ENCODE measurements at places on chromosomes 16 and 17. TPM values are rescaled to one million over a fixed set of nuclear protein-coding genes. Genes with fewer than 3 reads are reported as not detected.
A peak's percentile ranks its signal among the peaks of the same experiment; 100 is the strongest.

- DNase-seq, result peak; percentile 87
Observed at GRCh38 chr17:78214016-78214705, at the start of gene BIRC5. TSS of gene BIRC5 (plus strand) at chr17:78214253. CDS start at chr17:78214317, 64 bp downstream.

DNA sequence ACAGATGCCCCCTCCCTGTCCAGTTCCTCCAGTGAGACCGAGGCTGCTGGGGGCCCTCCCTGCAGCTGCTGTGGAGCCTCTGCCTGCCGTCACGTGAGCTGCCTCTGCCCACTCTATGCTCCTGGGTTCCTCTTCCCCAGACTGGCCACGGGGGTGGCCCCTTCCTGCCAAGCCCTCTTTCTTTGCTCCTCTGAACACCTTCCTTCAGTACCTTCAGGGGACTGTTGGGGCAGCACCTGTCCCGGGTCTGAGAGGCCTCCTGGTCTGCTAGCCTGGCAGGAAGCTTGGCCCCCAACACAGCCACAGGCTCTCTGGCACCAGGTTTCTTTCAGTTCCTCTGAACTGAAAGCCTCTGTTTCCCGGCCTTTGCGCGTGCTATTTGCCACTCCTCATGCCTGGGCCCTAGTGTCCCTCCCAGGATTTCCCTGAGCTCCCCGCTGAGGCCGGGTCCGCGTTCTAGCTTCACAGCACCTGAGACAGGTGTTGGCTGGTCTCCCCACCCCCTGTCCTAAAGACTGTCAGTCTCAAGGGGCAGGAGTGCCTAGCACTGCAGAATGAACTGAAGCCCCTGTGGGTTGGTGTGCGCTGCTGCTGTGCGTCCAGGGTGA lies 6.6 kb upstream of the ATP6V0C start:
- DNase-seq, result no peak

DNA sequence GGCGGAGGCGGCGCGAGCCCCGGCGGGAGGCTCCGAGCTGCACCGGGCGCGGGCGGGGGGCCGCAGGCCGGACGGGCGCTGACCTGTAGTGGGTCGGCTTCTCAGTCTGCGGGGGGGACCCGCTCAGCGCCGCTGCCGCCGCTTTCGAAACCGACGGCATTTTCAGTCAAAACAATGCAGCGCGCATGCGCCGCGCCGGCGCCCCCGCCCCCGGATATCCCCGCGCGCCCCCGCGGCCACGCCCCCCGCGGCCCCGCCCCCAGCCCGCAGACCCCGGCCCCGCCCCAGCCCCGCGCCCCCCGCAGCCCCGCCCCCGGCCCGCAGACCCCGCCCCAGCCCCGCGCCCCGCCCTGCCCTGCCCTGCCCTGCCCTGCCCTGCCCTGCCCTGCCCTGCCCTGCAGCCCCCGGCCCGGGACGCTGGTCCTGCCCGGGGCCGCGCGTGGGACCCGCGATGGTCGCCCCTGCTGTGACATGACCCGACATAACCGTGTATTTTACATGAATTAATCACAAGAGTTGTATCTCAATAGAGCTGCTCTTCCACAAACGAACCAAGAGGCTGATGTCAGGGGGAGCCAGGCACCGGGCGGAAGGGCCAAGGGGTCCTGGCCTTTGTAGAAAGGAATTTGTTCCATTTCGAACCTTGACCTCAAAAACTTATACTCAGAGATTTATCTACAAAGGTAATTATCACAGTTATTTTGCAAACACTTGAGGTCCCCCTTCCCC lies at the start of gene UNKL:
Gene UNKL (minus strand): TSS at position 173 of the 729 bp plus-strand sequence. CDS start 13 bp downstream, at position 160.
- peak; percentile 74 for DNase-seq

- DNase-seq, result no peak
Observed at GRCh38 chr16:68656751-68657150, 11.6 kb downstream of the CDH3 start.

DNA sequence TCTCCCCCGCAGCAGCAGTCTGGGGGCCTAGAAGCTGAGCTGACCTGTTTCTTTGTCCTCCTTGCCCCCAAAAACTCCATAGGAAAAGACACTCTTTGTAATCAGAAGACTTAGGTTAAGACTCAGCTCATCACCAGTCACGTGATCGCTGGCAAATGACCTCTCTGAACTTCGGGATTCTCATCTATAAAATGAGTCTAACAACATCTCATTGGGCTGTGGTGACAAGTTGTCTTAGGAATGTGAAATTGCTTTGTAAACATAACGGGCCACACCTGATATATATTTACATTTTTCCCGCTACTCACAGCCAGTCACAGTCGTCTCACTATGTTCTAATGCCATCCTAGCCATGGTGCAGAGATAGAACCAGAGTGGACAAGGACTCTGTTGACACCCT lies 86.0 kb upstream of the LHX1 start:
- no peak for DNase-seq

DNA sequence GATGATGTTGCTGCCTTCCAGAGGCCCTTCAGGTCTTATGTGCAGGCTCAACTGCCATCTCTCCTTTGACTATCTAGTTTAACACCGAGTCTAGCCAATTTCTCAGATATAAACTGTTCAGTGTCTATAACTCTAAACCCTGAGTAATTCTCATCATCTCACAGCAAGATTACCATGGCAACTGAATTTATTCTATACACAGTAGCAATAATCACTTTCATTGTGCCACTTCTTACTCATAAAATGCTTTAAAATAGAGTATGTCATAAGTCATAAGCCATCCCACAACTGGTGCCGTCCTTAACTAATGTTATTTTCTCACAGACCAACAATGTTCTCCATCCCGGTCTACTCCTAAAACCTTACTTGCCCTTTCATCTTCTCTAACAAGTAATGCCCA lies 45.0 kb downstream of the SYNRG start:
- no peak for DNase-seq

DNA sequence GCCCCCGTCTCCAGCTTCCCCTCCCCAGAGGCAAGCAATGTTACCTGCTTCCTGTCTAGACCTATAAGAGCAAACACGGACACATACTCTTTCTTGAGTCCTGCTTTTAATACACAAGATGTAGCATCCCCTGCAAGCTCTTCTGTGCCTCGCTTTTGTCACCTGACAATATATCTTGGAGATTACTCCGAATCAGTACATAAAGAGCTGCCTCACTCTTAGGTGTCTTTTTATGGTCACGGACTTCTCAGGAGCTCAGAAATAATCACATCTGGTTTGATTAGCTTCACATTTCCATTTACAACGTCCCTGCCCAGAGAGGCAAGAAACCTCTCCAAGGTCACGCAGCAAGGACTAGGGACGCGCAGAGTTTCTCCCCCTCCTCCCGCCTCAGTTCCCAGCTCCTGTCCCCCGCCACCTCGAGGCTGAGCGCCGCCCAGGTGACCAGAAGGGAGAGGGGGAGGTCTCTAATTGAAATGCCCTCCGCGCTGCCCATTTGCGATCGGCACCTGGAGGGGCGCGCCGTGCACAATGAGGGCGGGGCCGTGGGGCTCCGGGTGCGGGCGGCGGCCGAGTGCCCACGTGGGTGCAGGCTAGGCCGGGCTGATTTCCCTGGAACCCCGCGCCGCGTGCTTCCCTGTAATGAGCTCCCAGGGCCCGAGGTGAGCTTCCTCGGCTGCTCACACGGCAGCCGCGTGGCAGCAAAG lies 13.8 kb upstream of the SEZ6 start:
- DNase-seq, result no peak

- no peak for DNase-seq
Observed at GRCh38 chr17:18999911-19000310, 4.7 kb downstream of the FAM83G start.

- no peak for DNase-seq
Observed at GRCh38 chr16:9007177-9007794, 43.6 kb upstream of the USP7 start.

GRCh38 chr17:67324330-67324729 lies 42.0 kb downstream of the PSMD12 start:
- DNase-seq, result no peak

- no peak for DNase-seq
Observed at GRCh38 chr17:66716236-66717026, 118.5 kb upstream of the CACNG5 start.

DNA sequence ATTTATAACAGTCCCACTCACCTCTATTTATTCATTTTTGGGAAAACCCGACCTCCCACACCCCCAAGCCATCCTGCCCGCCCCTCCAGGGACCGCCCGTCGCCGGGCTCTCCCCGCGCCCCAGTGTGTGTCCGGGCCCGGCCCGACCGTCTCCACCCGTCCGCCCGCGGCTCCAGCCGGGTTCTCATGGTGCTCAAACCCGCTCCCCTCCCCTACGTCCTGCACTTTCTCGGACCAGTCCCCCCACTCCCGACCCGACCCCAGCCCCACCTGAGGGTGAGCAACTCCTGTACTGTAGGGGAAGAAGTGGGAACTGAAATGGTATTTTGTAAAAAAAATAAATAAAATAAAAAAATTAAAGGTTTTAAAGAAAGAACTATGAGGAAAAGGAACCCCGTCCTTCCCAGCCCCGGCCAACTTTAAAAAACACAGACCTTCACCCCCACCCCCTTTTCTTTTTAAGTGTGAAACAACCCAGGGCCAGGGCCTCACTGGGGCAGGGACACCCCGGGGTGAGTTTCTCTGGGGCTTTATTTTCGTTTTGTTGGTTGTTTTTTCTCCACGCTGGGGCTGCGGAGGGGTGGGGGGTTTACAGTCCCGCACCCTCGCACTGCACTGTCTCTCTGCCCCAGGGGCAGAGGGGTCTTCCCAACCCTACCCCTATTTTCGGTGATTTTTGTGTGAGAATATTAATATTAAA lies 638 bp upstream of the TMEM88 start:
- DNase-seq, result peak; percentile 51

DNA sequence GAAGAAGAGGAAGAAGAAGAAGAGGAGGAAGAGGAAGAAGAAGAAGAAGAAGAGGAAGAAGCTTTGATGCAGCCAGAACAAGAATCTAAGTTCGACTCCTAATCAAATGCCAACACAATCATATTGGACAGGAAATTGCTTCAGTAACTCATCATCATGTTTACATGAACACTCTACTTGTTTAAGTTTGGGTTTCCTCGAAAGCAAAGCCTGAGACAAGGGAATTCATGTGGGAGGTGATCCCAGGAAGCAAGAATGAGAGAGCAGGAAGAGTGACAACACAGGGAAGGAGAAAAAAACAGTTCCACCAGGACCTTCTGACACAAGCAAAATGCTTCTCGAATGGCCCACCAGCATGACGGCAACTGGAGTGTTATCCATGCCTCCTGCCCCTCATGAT lies 279.0 kb downstream of the PMP22 start:
- DNase-seq, result no peak

DNA sequence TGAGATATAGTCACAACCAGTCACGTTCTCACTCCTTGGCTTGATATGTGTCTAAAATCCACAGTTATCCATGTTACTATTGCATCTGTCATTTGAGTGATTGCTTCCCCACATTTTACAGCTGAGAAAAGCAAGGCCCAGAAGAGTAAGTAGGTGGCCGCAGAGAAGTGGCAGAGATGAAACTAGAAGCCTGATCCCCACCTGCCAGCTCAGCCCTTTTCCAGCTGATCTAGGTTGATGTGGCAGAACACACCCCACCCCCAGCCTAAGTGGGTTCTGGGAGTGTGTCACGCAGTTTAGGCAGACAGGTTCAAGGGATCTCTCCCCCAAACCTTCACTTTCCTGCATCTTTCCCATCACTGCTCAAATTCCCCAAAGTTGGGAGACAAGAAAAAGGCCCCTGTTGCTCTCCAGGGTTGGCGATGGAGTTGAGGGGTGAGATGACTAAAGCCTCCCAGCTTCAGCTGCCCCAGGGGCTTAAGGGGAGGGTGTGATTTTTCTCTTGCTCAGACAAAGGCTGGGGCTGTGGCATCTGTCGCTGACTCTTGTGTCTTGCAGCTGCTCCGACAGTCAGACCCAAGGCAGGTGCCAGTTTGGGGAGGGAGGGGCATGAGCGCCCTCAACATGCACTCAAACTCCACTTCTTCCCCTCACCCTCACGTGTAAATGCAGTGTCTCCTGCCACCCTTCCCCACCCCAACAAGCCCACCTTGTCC lies 48.9 kb upstream of the LHX1 start:
- DNase-seq, result no peak

DNA sequence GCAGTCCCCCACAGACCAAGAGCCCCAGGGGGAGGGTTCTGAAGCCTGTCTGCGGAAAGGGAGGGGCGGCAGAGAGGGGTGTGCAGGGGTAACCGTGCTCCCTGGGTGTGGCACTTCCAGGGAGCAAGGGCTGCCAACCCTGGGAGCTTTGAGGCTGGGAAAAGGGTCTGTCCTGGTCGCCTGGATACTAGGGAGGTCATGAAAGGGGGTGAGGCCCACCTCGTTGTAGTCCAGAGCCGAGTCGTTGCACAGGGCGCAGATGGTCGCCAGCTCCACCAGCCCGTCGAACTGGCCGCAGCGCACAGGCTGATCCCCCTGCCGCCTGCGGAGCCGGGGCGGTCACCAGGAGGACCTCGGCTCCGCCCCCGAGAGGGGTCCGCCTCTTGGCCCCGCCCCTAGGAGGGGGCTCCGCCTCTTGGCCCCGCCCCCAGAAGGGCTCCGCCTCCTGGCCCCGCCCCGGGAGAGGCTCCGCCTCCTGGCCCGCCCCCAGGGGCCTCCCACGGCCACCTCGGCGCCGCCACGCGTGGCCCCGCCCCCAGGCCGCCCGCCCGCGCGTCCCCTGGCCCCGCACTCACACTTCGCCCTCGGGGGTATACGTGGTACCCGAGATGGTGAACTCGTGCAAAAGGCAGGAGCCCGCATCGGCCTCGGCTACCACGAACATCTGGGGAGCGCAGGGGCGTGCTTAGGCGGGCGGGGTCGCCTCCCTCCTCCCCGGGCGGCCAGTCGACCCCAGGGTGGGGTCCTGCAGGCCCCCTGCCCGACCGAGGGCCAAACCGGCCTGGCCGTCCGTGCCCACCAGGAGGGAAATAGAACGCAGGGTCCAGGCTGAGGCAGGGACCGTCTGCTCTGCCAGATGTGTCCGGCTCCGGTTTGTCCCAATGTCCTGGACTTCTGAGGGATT lies 19.5 kb downstream of the ATP2A3 start:
- DNase-seq, result no peak

GRCh38 chr17:305090-305976 lies 47.3 kb downstream of the RPH3AL start:
- DNase-seq, result no peak

The KRT40 gene
- total RNA-seq, result not detected

The PRAC2 gene
- not detected for total RNA-seq

The DPEP1 gene
- 0.75 TPM for total RNA-seq

The NOG gene
- total RNA-seq, result 0.60 TPM

The KRT39 gene
- not detected for total RNA-seq

The MFAP4 gene
- total RNA-seq, result 119 TPM

The NGFR gene
- total RNA-seq, result 10.0 TPM

The FOXF1 gene
- 31.7 TPM for total RNA-seq

Measured in ureter (tissue), 1 donor.